ENCODE measurements at places on chromosomes 7 and 10. TPM values are rescaled to one million over a fixed set of nuclear protein-coding genes. Genes with fewer than 3 reads are reported as not detected.
A peak's percentile ranks its signal among the peaks of the same experiment; 100 is the strongest.

SFTPA1 gene
- not detected for total RNA-seq

MACROH2A2 gene
- total RNA-seq: 7.4 TPM

RAMP3 gene
- total RNA-seq: not detected

CBX3 gene
- total RNA-seq: 254 TPM

CNNM1 gene
- total RNA-seq: 0.13 TPM

SYT15 gene
- 1.0 TPM for total RNA-seq

- H3K27ac ChIP-seq: no peak overlapping the region
- no peak for DNase-seq
- no peaks in the 10 kb centered on the region for H3K36me3 ChIP-seq
- no peak overlapping the region for H3K4me3 ChIP-seq
Measured at GRCh38 chr7:27427416-27427815, 184.8 kb downstream of the EVX1 start.

DNA sequence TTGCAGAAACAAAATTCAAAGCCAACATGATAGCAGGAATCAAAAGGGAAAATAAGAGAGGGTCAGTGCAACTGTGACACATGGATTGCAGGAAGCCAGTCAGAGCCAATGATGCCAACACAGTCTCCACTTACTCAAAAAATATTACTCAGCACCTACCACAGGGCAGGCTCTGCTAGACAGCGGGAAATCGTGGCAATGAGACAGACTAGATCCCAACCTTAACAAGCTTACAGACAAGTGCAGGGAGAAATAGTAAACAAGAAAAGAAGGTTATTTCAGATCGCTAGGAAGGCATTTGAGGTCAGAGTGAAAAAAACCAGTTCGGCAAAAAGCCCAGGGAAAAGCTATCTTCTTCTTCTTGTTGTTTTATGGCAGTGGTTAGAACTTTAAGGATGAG, 45.2 kb upstream of the NPFFR1 start:
- DNase-seq: no peak
- H3K27me3 ChIP-seq: no peaks in the 10 kb centered on the region
- no peak overlapping the region for H3K27ac ChIP-seq
- H3K4me3 ChIP-seq: no peak overlapping the region

- no peak overlapping the region for H3K4me3 ChIP-seq
- DNase-seq: no peak
- H3K36me3 ChIP-seq: no peaks in the 10 kb centered on the region
Measured at GRCh38 chr7:11290863-11291262, 317.2 kb downstream of the PHF14 start.

GRCh38 chr7:99032928-99033327, 111.0 kb downstream of the SMURF1 start:
- peaks cover 55% of the 10 kb centered on the region for H3K36me3 ChIP-seq
- H3K4me1 ChIP-seq: no peaks in the 10 kb centered on the region
- no peak overlapping the region for H3K27ac ChIP-seq
- no peaks in the 10 kb centered on the region for H3K27me3 ChIP-seq
- H3K4me3 ChIP-seq: no peak overlapping the region

DNA sequence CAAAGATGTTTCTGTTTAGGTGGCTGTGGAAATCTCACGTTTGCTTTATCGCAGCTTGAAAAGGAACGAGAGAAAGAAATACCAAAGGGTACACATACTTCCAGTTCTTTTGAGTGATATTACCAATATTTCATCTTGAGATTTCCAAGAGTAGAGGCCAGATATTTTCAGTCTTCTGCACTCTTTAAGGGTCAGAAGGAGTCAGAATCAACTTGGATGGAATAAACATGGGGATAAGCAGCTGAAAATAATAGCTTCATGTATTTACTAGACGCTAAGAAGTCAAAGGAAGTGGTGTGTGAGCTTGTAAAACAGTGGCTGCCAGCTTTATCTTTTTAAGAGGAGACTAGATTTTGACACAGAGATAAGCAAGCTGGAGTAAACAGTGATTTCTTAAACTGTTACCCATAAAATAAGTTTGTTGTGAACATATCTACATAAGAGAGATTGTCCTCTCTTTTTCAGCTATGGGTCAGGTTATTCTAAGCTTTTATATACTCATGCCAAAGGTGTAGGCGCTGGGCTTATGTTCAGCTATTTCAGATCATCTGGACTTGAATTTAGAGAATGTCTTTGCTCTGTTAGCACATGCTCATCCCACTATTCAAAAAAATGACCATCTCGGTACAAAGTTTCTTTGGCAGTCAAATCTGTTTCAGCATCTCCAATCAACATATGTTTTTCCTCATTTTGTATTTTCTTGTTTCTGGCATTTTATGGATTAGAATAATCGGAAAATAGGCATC, 170.8 kb upstream of the TCF7L2 start:
- no peak overlapping the region for H3K27ac ChIP-seq
- H3K27me3 ChIP-seq: no peaks in the 10 kb centered on the region
- H3K4me1 ChIP-seq: no peaks in the 10 kb centered on the region
- H3K4me3 ChIP-seq: no peak overlapping the region
- peaks cover 2% of the 10 kb centered on the region for H3K36me3 ChIP-seq

DNA sequence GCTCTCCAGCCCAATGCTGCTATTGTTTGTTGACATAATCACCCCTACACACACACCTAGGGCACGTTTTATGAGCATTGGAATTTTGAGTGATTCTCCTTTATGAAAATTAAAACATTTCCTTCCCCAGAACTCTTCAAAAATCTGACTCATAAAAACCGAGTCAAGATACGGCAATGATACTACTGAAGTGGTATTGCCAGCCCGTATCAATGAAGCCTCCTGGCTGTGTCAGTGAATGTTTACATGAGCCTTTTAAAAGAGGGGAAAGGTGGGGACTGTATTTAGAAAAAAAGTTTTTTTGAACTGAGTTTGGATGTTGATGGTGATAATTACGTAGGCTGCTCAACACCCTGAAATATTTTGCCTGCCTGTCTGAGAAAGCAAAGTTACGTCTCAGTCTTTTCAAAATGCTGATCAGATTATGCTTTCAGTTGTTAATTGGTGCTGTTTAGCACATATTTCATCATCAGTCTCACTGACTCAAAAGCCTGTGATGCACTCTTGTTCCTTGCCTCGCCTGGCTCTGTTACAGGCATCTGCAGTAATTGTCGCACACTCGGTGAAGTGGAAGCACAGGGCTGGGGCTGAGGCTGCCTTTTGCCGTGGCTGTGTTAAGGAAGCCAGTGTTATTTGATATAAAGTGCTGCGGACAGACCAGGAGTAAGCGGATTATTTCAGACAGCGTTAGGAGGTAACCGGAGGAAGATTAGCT, 157.4 kb upstream of the TCF7L2 start:
- H3K4me1 ChIP-seq: no peaks in the 10 kb centered on the region
- no peaks in the 10 kb centered on the region for H3K27me3 ChIP-seq
- peaks cover 6% of the 10 kb centered on the region for H3K36me3 ChIP-seq
- H3K27ac ChIP-seq: no peak overlapping the region

DNA sequence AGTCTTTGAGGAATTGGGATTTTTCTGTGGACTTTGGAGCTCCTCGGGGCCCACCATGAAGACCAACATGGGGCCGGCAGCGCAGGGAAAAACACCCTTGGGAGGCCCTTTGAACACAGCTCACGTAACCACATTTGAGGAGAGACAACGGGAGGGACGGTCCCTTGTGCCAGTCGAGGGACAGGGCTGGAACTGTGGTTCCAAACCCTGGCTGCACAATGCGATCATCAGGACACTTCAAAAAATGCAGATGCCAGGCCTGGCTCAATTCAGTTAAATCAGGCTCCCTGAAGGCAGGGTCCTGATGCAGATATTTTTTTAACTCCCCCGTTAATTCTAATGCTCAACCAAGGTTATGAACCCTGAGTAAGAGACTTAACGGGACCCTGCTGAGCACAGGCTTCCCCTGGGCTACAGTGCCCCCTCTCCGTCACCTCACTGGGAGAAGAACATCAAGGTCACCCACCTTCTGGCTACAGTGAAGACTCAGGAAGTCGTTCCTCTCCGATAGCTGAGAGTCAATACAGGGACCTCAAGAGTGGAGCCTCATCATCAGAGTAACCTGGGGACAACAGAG, 30.4 kb downstream of the LYZL1 start:
- peaks cover 16% of the 10 kb centered on the region for H3K4me1 ChIP-seq
- H3K36me3 ChIP-seq: no peaks in the 10 kb centered on the region
- no peak overlapping the region for H3K4me3 ChIP-seq
- peaks cover 28% of the 10 kb centered on the region for H3K27me3 ChIP-seq

GRCh38 chr7:2638224-2638991, 6.6 kb downstream of the TTYH3 start:
- H3K4me1 ChIP-seq: peaks cover 13% of the 10 kb centered on the region
- no peaks in the 10 kb centered on the region for H3K36me3 ChIP-seq
- no peak overlapping the region for H3K4me3 ChIP-seq
- no peak overlapping the region for H3K27ac ChIP-seq

DNA sequence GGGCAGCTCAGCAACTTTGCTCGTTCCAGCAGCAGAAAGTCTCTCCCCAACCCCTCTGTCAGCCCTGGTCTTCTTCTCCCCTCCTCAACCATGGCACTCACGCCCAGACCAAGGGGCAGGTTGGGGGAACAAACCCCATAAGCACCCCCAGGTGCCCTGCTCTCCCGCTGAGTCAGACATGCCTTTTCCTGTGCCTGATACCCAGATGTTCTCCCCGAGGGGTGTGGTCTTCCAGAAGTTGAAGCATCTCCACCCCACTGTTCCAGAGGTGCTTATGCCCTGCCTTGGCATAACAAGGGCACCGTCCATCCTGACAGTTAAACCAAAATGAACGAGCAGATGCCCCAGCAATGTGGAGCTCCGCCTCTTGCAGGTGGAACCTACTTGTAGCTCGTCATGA, 67.1 kb downstream of the C10orf143 start:
- H3K36me3 ChIP-seq: no peaks in the 10 kb centered on the region
- H3K27me3 ChIP-seq: peaks cover 3% of the 10 kb centered on the region
- H3K27ac ChIP-seq: no peak overlapping the region
- no peak overlapping the region for H3K4me3 ChIP-seq

DNA sequence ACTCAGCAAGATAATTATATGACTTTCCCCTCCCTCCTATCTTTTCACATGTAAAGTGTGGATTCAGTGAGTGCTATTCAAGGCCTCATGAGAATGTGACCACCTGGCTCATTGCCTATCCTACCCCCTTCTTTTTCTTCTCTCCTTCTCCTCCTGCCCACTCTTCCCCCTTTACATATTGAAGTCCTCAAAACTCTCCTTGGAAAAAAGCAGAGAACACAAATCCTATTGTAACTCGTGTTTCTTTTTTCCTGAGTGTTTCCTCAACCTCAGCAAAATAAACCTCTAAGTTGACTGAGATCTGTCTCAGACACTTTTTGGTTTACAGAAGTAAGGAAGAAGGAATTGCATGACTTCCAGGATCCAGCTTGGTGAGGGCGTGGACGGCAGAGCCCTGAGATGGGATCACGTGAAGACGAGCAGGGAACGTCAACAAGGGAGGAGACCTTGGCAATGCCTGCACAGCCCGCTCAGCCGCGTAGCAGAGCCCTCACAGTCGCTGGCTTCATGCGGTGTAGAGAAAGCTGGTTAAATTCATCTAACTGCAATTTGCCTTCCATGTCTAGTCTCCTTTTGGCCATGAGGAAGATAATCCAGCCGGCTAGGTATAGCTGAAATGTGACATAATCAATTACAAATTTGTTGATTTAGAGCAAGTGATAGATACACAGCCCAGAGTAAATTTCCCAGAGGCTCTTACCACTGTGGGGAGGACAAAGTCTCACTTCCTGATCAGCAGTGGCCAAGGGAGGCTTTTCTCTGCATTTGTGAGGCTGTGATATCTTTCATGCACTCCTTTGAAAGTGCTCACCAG, 75.7 kb downstream of the LYZL2 start:
- H3K27ac ChIP-seq: no peak overlapping the region
- no peak overlapping the region for H3K4me3 ChIP-seq
- H3K4me1 ChIP-seq: peaks cover 19% of the 10 kb centered on the region
- no peak for DNase-seq
- peaks cover 5% of the 10 kb centered on the region for H3K27me3 ChIP-seq

- H3K4me1 ChIP-seq: peaks cover 18% of the 10 kb centered on the region
- H3K27me3 ChIP-seq: peaks cover 61% of the 10 kb centered on the region
- H3K27ac ChIP-seq: peak overlapping the region; percentile 60
Measured at GRCh38 chr10:129964611-129965424, 744 bp upstream of the EBF3 start.

GRCh38 chr10:113627836-113628235, 36.0 kb downstream of the NRAP start:
- DNase-seq: no peak
- no peak overlapping the region for H3K27ac ChIP-seq
- H3K36me3 ChIP-seq: no peaks in the 10 kb centered on the region
- H3K4me1 ChIP-seq: no peaks in the 10 kb centered on the region

GRCh38 chr10:11823122-11823988, at the start of gene PROSER2:
TSS of gene PROSER2 (plus strand) at chr10:11823356. CDS start at chr10:11852078, 28,722 bp downstream.
- peak within 1 kb of the TSS; percentile 70 for H3K4me3 ChIP-seq
- peaks cover 2% of the 10 kb centered on the region for H3K36me3 ChIP-seq

- H3K27me3 ChIP-seq: peaks cover 15% of the 10 kb centered on the region
- no peak overlapping the region for H3K27ac ChIP-seq
- DNase-seq: no peak
Measured at GRCh38 chr7:30266686-30267085, 17.7 kb upstream of the ZNRF2 start.

DNA sequence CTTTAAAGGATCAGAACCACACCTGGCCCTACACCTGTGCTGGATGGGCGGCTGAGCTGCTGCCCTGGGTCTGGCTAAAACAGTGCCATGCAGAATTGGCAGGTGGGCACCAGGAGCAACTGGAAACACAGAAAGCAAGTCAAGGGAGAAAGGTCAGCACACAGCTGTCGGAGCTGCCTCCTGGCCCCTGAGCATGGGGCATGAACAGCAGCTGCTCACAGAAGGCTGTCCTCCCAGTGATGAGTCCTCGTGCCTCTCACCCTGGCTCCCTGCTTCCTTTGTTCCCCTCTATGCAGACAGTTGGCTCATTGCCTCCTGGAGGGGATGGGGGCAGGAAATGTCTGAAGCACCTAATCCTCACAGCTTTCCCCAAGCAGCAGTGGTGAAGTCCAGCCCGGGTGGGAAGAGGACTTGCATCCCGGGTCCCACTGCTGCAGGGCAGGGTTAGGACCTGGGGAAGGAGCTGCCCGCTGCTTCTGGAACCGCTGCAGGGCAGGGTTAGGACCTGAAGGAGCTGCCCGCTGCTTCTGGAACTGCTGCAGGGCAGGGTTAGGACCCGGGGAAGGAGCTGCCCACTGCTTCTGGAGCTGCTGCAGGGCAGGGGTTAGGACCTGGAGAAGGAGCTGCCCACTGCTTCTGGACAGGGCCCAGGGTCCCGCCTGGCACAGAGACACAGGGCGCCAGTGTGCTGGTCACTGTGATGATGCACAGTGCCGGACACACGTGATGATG, 37.3 kb downstream of the VIPR2 start:
- H3K4me3 ChIP-seq: no peak overlapping the region
- no peaks in the 10 kb centered on the region for H3K36me3 ChIP-seq
- DNase-seq: no peak

DNA sequence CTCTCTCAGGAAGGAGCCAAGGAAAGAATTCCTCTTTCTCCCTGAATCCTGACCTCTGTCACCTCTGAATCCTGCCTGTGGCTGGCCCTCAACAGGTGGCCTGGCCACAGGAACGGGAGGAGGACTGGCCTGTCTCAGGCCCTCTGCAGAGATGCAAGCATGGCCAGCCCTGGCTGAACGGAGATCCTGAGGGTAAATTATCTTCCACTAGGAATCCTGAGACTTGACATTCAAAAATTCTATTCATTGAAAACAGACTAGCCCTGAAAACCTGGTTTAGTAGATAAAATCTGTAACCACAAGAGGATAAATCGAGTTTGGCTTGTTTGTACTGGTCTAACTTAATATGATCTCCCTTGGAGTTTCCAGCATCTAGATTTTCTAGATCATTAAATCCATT, 579.3 kb downstream of the LRMDA start:
- H3K36me3 ChIP-seq: no peaks in the 10 kb centered on the region
- H3K4me1 ChIP-seq: no peaks in the 10 kb centered on the region
- no peak overlapping the region for H3K4me3 ChIP-seq
- H3K27ac ChIP-seq: no peak overlapping the region
- no peak for DNase-seq
